SW 1271 (cell line): ENCODE measurements at places on chromosomes 1 and 21.

- DNase-seq: no peak
These were observed 26.9 kb upstream of the DPT start for GRCh38 chr1:168755800-168756418.

GRCh38 chr1:169019419-169020058, 87.0 kb upstream of the ATP1B1 start:
- DNase-seq: no peak

- no peak for DNase-seq
These were observed 1162.0 kb upstream of the TMPRSS15 start for GRCh38 chr21:19565587-19565986.

DNA sequence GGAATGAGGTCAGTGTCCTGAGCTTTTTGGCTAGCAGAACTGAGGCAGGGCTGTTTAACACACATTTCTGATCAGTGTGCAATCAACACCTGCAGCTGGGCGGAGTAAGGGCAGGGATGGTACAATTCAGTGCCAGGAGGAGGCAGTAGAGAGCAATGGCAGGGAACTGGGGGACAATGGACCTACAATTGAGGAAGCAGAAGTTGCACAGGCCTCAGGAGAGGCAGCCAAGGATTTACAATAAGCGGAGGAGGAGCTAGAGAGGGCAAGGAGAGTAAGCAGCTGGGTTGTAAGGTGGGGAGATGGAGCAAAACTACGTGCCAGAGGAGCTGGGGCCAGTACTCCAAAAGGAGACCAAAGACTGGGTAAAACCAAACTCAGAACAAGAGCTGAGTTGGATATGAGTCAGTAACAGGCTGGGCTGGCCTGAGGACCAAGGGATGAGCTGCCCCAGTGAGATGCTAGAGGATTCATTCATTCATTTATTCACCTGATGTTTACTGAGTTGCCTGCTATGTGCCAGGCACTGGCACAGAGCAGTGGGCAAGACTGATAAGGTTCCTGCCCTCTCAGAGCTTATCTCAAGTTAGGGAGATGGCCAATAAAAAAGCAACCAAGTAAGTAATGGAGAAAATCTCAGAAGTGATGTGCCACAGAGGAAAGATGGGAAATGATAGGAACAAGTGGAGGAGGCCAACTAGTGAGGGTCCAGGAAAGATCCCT, 10.4 kb upstream of the GALE start:
- DNase-seq: no peak

DNA sequence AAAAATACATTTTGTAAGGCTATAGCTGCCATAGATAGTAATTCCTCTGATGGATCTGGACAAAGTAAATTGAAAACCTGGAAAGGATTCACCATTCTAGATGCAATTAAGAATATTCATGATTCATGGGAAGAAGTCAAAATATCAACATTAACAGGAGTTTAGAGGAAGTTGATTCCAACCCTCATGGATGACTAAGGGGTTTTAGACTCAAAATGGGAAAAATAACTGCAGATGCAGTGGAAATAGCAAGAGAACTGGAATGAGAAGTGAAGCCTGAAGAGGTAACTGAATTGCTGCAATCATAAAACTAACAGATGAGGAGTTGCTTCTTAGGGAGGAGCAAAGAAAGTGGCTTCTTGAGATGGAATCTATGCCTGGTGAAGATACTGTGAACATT, 230.8 kb downstream of the KCTD3 start:
- DNase-seq: no peak
